ENCODE measurements at places on chromosomes 7 and 10. TPM values are rescaled to one million over a fixed set of nuclear protein-coding genes. Genes with fewer than 3 reads are reported as not detected.

The RADIL gene
- not detected for total RNA-seq

The IGFBP1 gene
- total RNA-seq, result 0.31 TPM

The OGDHL gene
- total RNA-seq, result 0.08 TPM

The LEP gene
- total RNA-seq, result not detected

The IL6 gene
- not detected for total RNA-seq

The CNPY1 gene
- not detected for total RNA-seq

The SPDYE1 gene
- total RNA-seq, result not detected

The TSPAN14 gene
- total RNA-seq, result 65.1 TPM

Data from HT-29 (cell line).